Fibroblast of lung (primary cell): ENCODE measurements at places on chromosomes 16 and 17. TPM values are rescaled to one million over a fixed set of nuclear protein-coding genes. Genes with fewer than 3 reads are reported as not detected.
A peak's percentile ranks its signal among the peaks of the same experiment; 100 is the strongest.

DNA sequence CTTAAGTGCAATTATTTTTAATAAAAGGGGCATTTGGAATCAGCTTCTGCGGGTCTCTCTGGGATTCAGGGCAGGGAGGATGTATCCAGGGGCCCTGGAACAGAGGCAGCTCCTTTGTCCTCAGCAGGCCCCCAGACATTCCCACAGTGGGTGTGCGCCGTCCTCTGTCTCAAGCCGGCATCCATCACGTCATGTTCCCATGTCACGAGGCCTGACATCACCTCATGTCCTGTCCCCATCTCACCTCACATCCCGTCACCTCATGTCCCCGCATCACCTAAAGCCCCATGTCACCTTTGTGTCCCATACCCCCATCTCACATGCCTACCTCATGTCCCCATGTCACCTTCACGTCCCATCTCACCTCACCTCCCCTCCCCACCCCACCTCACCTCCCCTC is 18.5 kb downstream of the GAA start:
- no peak overlapping the region for H3K27ac ChIP-seq
- H3K27me3 ChIP-seq, result no peaks in the 10 kb centered on the region
- H3K4me3 ChIP-seq, result no peak overlapping the region
- no peak for DNase-seq
- H3K36me3 ChIP-seq, result no peaks in the 10 kb centered on the region

- H3K27ac ChIP-seq, result no peak overlapping the region
- H3K4me3 ChIP-seq, result no peak overlapping the region
Observed at GRCh38 chr17:15346066-15346595, 4.7 kb upstream of the TEKT3 start.

GRCh38 chr17:4584917-4585637 is 748 bp downstream of the SMTNL2 start:
- H3K4me3 ChIP-seq, result no peak overlapping the region
- H3K36me3 ChIP-seq, result no peaks in the 10 kb centered on the region
- no peak for DNase-seq
- H3K4me1 ChIP-seq, result no peaks in the 10 kb centered on the region

The PIPOX gene
- polyA plus RNA-seq, result 0.20 and 0.26 TPM in 2 replicates

GRCh38 chr17:6684881-6685767 is 28.0 kb downstream of the SLC13A5 start:
- H3K27me3 ChIP-seq, result no peaks in the 10 kb centered on the region
- no peak overlapping the region for H3K27ac ChIP-seq
- no peak for DNase-seq

The LRRC37A gene
- polyA plus RNA-seq, result 0.45 and 0.84 TPM in 2 replicates

DNA sequence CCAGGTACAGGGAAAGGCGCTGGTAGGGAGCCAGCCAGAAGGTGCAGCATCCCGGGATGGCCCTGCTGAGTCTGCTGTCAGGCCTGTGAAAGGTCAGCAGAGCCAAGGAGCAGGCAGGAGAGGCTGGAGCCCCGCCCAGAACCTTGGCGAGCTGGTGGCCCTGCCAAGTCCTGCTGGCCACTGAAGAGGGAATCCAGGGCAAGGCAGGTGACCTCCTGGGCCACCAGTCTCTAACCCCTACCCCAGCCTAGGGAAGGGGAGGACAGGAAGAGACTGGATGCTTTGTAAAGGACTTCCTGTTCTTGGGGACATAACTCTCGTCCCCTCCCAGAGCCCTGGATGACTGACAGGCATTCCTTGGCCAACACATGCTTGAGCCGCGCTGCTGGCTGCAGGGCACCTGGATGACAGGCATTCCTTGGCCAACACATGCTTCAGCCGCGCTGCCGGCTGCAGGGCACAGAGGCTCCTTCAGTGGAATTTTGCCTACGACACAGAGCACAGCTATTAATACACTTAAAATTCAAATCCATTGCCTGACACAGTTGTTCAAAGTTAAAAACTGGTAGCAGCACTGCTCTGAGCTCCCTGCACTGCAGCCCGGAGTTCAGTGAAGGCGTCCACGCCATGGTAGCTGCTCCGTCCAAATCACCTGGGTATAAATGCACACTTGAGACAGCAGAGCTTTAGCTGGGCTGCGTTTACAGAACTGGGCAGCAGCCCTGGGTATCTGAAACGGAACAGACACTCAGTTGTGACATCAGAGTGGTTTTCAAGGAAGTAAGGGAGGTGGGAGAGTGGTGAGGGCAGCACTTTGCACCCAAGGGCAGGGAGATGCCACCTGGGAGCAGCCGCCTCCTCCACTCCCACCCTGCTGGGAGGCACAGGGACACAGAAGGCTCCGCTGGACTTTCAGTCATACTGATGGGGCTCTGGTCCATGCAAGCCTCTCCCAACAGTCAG is 2.0 kb upstream of the BRICD5 start:
- no peaks in the 10 kb centered on the region for H3K27me3 ChIP-seq
- H3K4me3 ChIP-seq, result peak overlapping the region; percentile 71
- H3K4me1 ChIP-seq, result peaks cover 7% of the 10 kb centered on the region
- peaks cover 19% of the 10 kb centered on the region for H3K36me3 ChIP-seq
- H3K27ac ChIP-seq, result no peak overlapping the region
- DNase-seq, result no peak

DNA sequence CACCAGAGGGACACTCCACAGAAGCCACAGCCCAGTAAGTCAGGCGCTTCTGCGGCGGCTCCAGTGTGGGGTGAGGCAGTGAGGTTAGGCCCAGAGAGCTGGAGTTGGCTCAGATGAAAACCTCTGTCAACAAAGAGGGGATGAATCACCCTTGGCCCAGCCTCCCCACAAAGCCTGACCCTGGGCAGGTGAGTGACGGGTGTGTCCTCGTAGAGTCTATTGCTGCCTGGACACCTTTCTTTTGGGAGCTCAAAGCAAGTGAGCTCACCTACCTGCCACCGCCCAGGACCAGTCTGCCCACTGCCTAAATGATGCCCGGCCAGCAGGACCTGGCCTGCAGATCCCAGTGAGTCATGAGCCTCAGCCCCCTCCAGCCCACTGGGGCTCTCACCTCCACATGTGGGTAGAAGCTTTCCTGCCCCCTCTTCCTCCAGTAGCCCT is 24.9 kb upstream of the DBNDD1 start:
- no peak for DNase-seq
- H3K4me1 ChIP-seq, result peaks cover 10% of the 10 kb centered on the region
- H3K36me3 ChIP-seq, result peaks cover 5% of the 10 kb centered on the region

- H3K27ac ChIP-seq, result no peak overlapping the region
- H3K36me3 ChIP-seq, result no peaks in the 10 kb centered on the region
- DNase-seq, result peak; percentile 86
- H3K27me3 ChIP-seq, result no peaks in the 10 kb centered on the region
- H3K4me1 ChIP-seq, result no peaks in the 10 kb centered on the region
Observed at GRCh38 chr16:10090816-10091215, 91.4 kb downstream of the GRIN2A start.

DNA sequence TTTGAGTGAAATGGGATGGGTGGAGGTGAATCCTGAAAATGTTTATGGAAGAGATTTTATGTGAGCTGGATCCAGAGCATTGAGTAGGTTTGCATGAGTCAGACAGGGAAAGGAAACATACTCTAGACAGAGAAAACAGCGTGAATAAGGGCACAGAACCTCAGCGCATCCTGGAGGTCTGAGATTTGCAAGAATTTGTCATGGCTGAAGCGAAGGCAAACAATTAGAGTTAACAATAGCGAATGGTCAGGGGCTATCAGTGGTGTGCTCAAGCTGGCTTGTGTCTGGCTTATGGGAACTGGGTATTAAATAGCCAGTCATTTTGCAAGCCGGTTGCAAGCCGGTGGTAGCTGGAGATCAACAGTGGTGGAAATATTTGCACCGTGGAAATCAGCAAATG is 36.4 kb downstream of the MAP2K6 start:
- no peaks in the 10 kb centered on the region for H3K4me1 ChIP-seq
- DNase-seq, result no peak
- no peak overlapping the region for H3K27ac ChIP-seq
- no peaks in the 10 kb centered on the region for H3K36me3 ChIP-seq
- H3K27me3 ChIP-seq, result no peaks in the 10 kb centered on the region

DNA sequence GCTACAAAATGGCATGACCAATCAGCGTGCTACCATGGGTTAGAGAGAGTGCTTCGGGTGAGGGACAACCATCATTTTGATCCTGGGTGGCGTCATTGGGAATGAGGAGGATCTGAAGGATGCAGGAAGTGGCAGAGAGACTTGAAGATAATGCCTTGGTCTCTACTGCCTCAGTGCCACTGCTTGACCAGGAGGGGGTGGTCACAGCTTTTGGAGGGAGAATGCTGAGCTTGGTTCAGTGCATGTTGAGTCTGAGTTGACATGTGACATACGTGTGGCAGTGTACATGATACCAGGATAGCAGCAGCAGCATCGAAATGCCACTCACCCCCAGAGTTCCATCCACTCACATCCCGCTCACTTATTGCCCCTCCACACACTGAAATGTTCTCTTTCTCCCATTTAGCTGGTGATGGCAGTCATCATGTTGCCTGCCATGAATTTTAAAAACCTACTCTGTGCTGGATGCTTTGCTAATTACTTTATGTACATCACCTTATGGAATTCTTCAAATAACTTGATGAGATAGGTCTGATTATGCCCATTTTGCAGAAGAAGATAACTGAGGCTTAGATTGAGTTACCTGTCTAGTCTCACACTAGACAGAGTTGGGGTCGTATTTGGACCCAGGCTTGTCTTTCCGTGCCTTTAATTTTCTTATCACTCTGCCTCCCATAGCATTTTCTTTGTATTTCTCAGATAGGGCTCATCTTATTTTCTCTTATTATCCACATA is 36.7 kb downstream of the ARSG start:
- no peak overlapping the region for H3K4me3 ChIP-seq
- no peaks in the 10 kb centered on the region for H3K27me3 ChIP-seq
- no peak overlapping the region for H3K27ac ChIP-seq
- no peaks in the 10 kb centered on the region for H3K36me3 ChIP-seq
- DNase-seq, result no peak

The PLEKHH3 gene
- polyA plus RNA-seq, result 2.3 and 3.0 TPM in 2 replicates

- H3K27ac ChIP-seq, result no peak overlapping the region
- no peaks in the 10 kb centered on the region for H3K27me3 ChIP-seq
- no peaks in the 10 kb centered on the region for H3K36me3 ChIP-seq
Observed at GRCh38 chr17:33560165-33560564, 267.1 kb upstream of the ASIC2 start.

DNA sequence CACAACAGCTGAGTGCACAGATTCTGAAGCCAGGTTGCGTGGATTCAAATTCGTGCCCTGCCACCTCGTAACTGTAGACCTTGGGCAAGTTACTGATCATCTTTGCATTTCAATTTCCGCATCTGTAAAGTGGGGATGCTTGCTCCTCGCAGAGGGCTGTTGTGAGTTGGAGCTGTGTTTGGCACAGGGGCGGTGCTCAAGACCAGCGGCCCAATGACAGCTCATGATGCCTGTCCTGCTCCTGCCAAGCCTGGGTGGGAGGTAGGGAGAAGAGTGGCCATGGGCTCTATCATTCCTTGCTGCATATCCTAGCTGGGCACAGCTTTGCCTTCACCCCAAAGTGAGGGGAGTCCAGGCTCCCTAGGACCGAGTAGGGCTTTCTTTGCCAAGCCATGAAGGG is 12.6 kb downstream of the NXPH3 start:
- H3K4me3 ChIP-seq, result no peak overlapping the region
- H3K27me3 ChIP-seq, result no peaks in the 10 kb centered on the region
- peaks cover 3% of the 10 kb centered on the region for H3K4me1 ChIP-seq
- no peaks in the 10 kb centered on the region for H3K36me3 ChIP-seq
- no peak overlapping the region for H3K27ac ChIP-seq
- DNase-seq, result no peak

The STX1B gene
- polyA plus RNA-seq, result 1.3 and 4.2 TPM in 2 replicates

DNA sequence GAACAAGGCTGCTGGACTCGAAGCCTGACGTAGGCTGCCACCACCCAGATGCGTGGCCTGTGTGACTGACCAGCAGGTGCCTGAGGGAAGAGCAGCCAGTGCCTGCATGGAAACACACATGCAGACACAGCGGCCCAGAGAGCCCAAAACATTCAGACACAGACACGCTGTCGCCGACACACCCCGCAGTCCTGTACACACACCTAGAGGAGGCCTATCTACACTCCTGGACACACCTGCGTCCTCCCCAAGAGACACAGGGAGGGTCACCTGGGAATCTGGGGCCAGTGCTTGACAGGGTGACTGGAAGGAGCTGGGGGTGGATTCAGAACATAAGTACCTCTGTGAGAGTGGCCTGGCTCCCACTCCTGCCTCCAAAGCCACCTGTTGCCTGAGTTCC is 6.1 kb upstream of the TSPOAP1 start:
- H3K27ac ChIP-seq, result no peak overlapping the region
- H3K4me1 ChIP-seq, result peaks cover 33% of the 10 kb centered on the region
- H3K27me3 ChIP-seq, result no peaks in the 10 kb centered on the region

DNA sequence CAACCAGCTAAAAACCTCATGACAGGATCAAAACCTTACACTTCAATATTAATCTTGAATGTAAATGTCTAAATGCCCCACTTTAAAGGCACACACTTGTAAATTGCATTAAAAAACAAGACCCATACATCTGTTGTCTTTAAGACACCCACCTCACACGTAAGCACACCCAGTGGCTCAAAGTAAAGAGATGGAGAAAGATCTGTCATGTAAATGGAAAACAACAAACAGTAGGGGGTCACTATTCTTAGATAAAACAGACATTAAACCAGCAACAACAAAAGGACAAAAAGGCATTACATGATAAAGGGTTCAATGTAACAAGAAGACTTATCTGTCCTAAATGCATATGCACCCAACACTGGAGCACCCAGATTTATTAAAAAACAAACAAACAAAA is 35.6 kb downstream of the SDR42E1 start:
- no peak overlapping the region for H3K4me3 ChIP-seq
- H3K36me3 ChIP-seq, result no peaks in the 10 kb centered on the region
- no peak for DNase-seq

The LRRC75A gene
- polyA plus RNA-seq, result 0.64 and 1.7 TPM in 2 replicates
